ENCODE measurements at places on chromosomes 12 and 14.

DNA sequence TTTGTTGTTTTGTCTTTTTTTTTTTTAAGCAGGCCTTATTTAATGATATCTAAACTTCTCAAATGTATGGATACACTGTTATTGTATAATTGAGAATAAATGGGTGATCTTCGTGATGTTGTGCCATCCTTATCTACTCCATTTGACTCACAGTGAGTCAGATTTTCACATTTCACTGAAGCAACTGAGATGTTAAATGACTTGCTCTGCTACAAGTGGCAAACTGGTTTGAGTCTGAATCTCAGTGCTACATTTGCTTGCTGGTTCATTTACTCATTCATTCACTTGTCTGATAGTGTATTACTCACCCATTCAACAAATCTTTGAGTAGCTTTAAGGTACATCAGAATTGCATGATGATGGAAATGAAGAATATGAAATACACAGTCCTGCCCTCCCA, 2.6 kb downstream of the KIAA0586 start:
- DNase-seq, result no peak

DNA sequence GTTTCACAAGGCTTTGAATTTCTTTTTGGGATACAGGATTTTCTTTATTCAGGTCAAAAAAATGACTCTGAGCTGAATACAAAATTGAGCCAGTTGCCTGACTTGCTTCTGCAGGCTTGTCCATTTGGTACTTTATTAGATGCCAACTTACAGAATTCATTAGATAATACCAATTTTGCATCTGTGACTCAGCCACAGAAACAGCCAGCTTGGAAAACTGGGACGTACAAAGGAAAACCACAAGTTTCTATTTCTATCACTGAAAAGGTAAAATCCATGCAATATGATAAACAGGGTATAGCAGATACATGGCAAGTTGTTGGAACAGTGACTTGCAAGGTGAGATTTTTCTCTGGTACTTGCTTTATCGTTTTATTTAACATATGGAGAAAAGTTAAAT, 5.8 kb downstream of the AP5M1 start:
- DNase-seq, result no peak

DNA sequence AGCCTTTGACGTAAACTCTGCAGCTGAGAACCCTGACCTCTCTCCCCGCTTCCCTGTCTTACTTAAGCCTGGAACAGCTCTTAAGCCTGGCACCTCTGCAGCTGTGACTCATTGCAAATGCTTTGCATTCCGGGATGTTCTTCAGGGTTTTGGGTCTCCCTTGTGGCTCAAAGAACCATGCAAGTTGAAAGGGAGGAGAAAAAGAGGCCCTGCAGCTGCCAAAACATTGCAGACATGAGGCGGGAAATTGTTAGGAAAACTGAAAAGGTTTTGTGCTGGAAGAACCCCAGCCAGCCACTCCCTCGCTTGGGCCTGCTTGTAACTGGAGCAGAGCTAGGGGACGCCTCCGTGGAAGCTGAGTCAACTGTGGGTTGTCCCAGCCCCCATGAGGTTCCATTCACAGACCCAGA, 60.2 kb upstream of the FERMT2 start:
- no peak for DNase-seq

- no peak for DNase-seq
These were observed 54.6 kb upstream of the DICER1 start for GRCh38 chr14:95211721-95212504.

DNA sequence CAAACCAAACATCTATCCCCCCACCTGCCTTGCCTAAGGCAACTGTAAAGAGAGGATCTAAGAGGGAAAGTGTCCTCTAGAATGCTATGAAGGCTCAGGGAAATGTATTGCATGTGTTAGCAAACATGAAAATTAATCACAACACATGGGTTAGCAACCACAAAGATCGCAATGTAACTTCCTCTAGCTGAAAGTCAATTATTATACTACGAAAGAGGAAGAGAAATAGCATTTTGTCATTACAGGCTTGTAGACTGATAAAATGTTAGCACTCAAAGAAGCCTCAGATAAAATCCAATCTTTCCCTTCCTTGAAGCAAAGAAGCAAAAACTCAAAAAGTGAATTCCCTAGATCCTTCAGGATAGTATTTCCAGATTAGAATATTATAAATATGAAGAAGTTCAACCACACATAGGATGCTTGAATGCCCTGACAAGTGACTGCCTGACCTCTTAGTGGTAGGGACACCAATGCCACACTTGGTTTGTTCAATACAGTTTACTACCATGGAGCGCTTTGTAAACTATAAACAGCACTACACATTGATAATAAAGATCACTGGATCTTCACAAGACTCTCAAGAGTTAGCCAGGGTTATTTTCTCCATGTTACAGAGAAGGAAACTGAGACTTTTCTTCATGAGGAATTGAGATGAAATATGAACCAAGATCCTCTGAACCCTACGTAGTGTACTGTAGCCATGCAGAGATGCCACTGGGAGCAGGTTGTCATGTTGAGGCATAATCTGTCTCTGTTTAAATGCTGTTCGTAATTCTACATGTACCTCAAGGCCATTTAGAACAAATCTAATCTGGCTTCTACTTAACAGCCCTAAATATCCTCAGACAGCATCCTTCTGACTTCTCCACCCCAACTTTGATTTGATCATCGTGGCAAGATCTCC, 100.7 kb downstream of the ITPR2 start:
- peak; percentile 78 for DNase-seq

DNA sequence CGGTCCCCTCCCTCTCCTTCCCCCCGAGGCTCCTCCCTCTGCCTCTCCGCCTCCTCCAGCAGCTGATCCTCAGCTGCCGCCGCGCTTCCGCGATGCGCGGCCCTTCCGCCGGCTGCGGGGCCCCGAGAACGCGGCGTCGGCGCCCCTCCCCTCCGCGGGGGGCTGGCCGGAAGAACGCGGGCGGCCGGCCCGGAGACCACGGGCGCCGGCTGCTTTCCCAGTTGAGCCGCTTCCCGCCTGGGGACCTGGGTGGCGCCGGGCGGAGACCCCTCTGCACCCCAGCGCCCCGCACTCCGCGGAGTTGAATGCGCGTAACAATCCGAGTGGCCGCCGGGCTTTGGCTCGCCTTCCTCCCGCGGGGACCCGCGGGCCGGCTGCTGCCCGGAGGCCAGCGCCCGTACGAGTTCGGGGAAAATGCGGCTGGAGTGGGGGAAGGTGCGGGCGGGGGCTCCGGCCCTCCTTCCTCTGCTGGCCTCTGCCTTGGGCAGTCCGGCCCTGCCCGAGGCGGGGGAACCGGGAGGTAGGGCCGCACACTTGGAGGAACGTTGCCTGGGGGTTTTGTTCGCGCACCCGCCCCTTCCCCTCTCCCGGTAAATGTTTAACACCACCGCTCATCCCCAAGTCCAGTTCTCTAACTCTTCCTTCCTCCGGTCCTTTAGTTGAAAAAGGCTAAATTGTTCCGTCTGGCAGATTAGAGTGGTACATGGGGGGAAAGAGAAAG, 393 bp upstream of the DCAF5 start:
- DNase-seq, result no peak

DNA sequence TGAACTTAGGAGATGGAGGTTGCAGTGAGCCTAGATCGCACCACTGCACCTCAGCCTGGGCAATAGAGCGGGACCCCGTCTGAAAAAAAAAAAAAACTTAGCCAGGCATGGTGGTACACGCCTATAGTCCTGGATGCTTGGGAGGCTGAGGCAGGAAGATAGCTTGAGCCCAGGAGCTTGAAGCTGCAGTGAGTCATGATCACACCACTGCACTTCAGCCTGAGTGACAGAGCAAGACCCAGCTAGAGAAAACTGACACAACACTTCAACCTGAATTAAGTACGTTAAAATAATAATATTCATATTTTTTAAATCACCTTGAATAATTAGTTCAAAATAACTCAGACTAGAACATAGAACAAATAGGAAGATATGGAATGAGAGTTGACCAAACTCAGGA, 5.7 kb upstream of the CATSPERB start:
- DNase-seq, result no peak

DNA sequence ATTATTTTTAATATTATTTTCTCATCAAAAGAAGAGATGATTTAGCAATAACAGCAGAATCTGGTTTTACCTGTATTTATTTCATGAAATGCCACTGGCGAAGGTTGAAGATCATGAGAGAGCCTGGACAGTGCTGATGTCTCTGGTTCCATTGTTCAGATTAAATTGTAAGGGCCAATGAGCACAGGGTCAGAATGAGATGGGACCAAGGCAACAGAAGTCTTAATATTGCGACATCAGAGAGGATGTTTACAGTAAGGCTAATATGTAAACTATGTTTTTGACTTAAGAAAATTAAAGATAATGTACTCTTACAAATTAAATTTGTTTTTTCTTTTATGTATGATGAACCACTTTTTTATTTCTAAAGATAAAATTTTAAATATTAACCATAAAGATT, 35.2 kb upstream of the KLRD1 start:
- DNase-seq, result no peak

GRCh38 chr14:52190337-52190931, 77.1 kb upstream of the PTGDR start:
- no peak for DNase-seq

GRCh38 chr14:71143381-71144290, 236.4 kb downstream of the PCNX1 start:
- DNase-seq, result no peak

GRCh38 chr12:11182529-11182928, 4.2 kb downstream of the TAS2R42 start:
- DNase-seq, result no peak

- DNase-seq, result no peak
These were observed 23.6 kb upstream of the RPLP0 start for GRCh38 chr12:120224304-120225199.

GRCh38 chr12:74514098-74514872, 23.4 kb upstream of the ATXN7L3B start:
- DNase-seq, result no peak

GRCh38 chr12:28489246-28489645, 299.0 kb downstream of the CCDC91 start:
- DNase-seq, result no peak

GRCh38 chr12:105334001-105334400, 3.5 kb downstream of the C12orf75 start:
- DNase-seq, result no peak

GRCh38 chr12:20438299-20438779, 70.0 kb downstream of the PDE3A start:
- no peak for DNase-seq

GRCh38 chr12:43550831-43551271, 1.2 kb downstream of the ADAMTS20 start:
- DNase-seq, result no peak

DNA sequence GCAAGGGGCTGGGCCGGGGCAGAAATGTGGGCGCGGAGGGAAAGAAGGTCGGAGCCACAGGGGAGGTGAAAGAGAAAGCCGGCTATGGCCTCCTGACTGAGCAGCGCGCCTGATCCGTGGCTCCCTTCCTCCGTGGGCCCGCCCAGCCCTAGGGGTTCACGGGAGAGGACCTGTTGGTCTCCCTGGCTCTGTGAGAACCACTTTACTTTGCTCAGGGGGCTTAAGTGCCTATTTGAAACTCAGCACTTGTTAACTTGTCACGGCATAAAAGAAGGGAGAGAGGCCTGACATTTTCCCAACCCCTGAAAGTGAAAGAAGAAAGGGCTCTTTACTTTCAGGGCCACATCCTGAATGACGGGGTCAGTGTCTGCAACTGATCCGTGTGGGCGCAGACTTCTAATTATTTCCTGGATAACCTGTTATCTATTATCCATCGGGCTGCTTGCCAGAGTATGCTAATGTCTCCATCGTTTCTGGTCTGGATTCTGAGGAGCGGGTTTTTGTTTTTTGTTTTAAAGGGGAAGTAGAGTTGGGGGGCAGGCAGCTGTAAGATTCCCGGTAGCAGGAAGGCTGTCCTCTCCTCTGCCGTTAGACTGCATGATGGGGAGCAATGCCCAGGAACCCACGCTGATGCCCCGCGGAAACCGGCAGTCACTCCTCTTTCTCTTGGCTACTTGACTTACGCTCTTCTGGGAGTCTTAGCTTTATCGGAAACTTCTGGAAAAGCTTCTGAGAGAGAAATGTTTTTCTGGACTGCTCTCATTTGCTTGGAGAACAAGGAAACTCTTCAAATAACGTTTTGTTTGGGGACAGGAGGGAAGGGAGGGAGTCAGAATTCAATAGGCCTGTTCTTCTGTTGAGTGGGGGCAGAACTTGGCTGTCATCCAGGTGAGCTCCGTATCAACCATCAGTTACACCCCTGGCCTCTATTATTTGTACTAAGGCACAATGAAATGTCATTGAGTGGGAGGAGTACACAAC, 127.7 kb upstream of the MAX start:
- DNase-seq, result no peak

DNA sequence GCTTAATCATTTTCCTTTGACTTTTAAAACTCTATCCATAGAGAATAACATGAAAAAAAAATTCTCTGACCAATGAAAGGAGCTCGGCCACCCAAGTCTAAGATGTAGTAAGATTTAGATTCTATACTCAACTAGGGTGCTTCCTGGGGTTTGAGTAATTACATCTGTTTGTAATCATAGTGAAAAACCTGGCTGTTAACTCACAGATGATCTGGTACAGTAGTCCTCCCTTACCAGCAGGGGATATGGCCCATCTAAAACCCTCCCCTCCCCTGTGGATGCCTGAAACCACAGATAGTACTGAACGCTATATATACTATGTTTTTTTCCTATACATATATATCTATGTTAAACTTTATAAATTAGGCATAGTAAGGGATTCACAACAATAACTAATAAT, 89.2 kb downstream of the DAAM1 start:
- DNase-seq, result no peak

DNA sequence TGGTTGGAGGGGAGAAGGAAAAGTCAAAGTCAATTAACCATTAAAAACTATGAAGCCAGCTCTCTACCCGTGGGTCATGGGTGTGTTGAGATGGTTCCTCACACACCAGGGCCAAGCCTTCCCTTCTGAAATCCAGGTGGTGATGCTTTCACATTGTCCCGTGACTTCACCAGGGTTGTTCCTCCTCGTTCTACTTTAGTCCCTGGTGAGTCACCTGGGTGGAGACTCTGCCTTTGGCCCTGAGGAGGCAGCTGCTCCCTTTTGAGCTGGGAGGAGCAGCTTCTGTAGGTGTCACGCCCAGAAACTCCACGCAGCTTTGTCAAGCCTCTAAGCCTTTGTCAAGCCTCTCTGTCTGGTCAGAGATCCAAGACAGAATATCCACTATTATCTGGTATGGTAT, 348.3 kb downstream of the BMP4 start:
- DNase-seq, result no peak

DNA sequence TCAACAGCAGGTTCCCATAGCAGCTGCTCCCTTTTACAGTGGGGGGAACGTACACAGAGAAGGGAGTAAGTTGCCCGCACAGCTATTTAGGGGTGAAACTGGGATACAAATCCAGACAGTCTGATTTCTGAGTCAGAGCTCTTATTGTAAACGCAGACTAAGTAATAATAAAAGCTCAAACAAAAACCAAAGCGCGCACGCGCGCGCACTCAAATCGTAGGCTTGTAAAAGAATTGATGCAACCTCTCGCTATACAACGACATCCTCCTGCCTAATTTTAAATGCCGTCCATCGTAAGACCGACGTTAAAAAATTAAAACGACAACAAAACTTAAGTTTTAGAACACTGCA, 747 bp upstream of the DACT1 start:
- no peak for DNase-seq

GRCh38 chr12:97446895-97447294, 15.7 kb upstream of the RMST start:
- DNase-seq, result no peak

All from SIG-M5 (cell line).